ENCODE measurements at places on chromosomes 2 and 18.

GRCh38 chr2:98324181-98324580 lies 22.1 kb upstream of the CNGA3 start:
- no peak for DNase-seq

DNA sequence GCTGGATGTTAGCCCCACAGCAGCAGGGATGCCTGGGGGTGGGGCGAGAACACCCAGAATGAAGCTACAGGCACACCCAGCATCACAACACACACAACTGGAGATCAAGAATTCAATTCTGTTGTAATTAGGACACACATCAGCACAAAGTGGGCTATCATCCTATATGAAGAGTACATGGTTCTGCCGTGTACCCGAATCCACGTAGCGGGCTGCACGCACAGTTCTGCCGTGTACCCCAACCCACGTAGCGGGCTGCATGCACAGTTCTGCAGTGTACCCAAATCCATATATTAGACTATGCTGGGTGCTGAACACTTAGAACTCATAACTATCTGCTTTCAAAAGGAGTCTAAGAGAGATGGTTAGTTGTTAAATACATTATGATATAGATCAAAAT lies 86.5 kb downstream of the EIPR1 start:
- DNase-seq: no peak

DNA sequence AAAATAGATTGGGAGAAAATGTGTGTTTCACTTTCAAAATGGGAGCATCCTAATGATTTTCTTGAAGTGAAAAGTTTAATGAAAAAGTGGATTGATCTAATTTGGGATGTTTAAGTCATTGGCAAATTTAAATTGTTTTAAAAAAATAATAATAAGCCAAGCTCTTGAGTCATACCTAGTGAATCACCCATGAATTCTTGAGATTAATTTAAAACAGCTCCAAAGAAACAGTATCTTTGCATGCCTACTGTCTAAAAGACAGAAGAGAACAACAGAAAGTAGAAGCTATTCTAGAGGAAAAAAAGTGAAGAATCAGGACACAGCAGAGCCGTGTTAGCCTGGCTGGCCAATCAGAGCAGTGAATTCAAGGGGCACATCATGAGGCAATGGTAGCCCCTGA lies 7.7 kb downstream of the ACVR1C start:
- DNase-seq: no peak

GRCh38 chr2:183950673-183951072 lies 647.7 kb upstream of the ZNF804A start:
- no peak for DNase-seq

- DNase-seq: no peak
These were observed 22.9 kb downstream of the MARCHF4 start for GRCh38 chr2:216349366-216349765.

Data from SW480 (cell line).